Activated naive CD8-positive, alpha-beta T cell treated with anti-CD3 and anti-CD28 coated beads, Interleukin-2, amount 10 ng/mL, durations not matched to agents 7 days and 5 days (primary cell): ENCODE measurements at places on chromosomes 16 and 17. TPM values are rescaled to one million over a fixed set of nuclear protein-coding genes. Genes with fewer than 3 reads are reported as not detected.
A peak's percentile ranks its signal among the peaks of the same experiment; 100 is the strongest.

SLC43A2 gene
- 2.5 TPM for total RNA-seq

CCL15 gene
- not detected for total RNA-seq

GRCh38 chr17:72468841-72469240, 348.0 kb downstream of the SOX9 start:
- no peak overlapping the region for H3K4me3 ChIP-seq
- peaks cover 7% of the 10 kb centered on the region for H3K27me3 ChIP-seq
- no peak overlapping the region for H3K27ac ChIP-seq
- no peak for DNase-seq

ERN2 gene
- not detected for total RNA-seq

DNA sequence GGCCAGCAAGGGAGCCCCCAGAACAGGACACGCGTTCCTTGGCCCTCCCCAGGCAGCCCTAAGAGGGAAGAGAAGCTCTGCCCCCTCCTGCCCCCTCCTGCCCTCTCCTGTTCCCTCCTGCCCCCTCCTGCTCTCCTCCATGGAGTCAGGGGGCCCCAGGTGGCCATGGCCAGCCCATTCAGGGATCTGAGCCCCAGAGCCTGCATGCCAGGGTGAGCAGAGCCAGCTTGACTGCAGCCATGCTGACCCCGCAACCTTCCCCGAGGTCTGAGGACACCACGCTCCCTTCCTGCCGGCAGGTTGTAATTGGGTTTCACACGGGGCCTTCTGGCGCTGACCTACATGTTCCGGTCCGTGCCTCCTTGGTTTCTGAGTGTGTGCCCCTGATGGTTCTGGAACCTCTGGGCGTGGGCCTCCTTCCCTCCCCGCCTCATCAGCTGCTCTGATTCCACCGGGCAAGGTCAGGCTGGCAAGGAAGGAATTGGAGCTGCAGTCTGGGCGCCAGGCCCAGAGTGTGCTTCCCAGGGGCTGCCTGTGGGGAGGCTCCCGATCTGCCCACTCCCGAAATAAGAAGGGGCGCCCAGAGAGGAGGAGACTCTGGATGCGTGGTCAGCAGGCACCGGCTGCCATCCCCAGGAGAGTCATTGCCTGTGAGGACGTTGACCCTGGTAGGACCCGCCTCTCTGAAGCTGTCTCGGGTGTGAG, 23.7 kb upstream of the NPTX1 start:
- H3K4me1 ChIP-seq: peaks cover 10% of the 10 kb centered on the region
- peaks cover 21% of the 10 kb centered on the region for H3K27me3 ChIP-seq
- H3K36me3 ChIP-seq: no peaks in the 10 kb centered on the region
- H3K27ac ChIP-seq: no peak overlapping the region

DNA sequence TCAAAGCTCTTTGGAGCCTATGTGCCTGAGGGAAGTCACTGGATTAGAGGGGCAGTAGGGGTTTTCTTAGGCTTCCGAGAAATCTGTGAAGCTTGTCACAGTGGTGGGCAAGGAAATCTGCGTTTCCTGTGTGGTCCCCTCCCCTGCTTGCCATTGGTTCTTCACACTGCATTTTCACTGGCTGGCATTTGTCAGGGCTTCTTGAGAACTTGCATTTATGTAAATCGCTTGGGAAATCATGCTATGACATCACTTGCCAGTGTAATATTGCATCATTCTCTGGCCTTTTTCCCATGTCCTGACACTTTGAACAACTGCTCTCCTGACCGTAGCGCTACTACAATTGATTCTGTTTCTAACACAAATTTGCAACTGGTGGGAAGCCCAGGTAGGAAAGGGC, 1.8 kb downstream of the CACNG3 start:
- no peaks in the 10 kb centered on the region for H3K4me1 ChIP-seq
- no peak for DNase-seq
- H3K27me3 ChIP-seq: peaks cover 44% of the 10 kb centered on the region
- no peak overlapping the region for H3K27ac ChIP-seq
- no peaks in the 10 kb centered on the region for H3K36me3 ChIP-seq
- no peak overlapping the region for H3K4me3 ChIP-seq

KRTAP1-1 gene
- total RNA-seq: not detected

NPW gene
- 0.42 TPM for total RNA-seq

GRCh38 chr17:8173871-8174322, 2.3 kb downstream of the TMEM107 start:
- H3K27ac ChIP-seq: peak overlapping the region; percentile 97
- DNase-seq: no peak
- H3K4me3 ChIP-seq: peak overlapping the region; percentile 84
- no peaks in the 10 kb centered on the region for H3K36me3 ChIP-seq
- H3K4me1 ChIP-seq: peaks cover 28% of the 10 kb centered on the region
